ENCODE measurements at places on chromosomes 3 and 15. TPM values are rescaled to one million over a fixed set of nuclear protein-coding genes. Genes with fewer than 3 reads are reported as not detected.

DNA sequence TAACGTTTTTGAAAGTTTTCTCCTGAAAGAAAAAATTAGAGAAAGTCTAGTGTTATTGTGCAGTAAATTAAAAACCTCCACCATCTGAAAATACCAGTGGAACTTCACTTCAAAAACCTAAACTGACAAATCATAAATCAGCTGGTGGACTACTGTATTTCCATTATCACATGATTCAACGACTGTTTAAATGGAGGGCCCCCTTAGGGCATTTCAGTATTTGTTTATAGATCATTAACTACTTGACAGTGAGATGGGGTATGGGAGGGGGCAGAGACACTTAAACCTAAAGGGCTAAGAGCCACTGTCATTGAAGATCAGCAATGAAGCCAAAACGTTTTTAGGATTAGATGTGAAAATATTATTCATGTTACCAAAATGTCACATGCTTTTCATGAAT, 8.8 kb upstream of the C15orf61 start:
- H3K27ac ChIP-seq = no peak overlapping the region
- H3K4me3 ChIP-seq = no peak overlapping the region
- no peaks in the 10 kb centered on the region for H3K27me3 ChIP-seq
- H3K36me3 ChIP-seq = no peaks in the 10 kb centered on the region
- no peak for DNase-seq

DNA sequence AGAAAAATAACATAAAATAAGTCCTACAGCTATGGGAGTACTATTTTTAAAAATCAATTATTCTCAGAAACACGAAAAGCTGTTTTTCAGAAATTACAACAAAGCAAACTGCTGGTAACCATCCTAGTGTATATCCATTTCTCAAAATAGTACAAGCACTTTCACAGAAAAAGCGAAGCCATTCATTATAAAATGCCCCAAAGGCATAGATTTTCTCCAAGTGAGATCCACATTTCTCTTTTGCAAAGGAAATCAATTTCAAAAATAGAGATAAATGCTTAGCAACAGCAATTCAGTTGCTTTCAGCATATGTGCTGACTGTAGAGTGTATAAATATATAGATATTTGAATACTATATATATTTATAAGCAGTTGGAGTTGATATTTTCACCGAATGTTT, 1266.3 kb downstream of the SI start:
- H3K36me3 ChIP-seq = no peaks in the 10 kb centered on the region
- no peaks in the 10 kb centered on the region for H3K27me3 ChIP-seq
- H3K4me3 ChIP-seq = no peak overlapping the region
- no peak for DNase-seq

DNA sequence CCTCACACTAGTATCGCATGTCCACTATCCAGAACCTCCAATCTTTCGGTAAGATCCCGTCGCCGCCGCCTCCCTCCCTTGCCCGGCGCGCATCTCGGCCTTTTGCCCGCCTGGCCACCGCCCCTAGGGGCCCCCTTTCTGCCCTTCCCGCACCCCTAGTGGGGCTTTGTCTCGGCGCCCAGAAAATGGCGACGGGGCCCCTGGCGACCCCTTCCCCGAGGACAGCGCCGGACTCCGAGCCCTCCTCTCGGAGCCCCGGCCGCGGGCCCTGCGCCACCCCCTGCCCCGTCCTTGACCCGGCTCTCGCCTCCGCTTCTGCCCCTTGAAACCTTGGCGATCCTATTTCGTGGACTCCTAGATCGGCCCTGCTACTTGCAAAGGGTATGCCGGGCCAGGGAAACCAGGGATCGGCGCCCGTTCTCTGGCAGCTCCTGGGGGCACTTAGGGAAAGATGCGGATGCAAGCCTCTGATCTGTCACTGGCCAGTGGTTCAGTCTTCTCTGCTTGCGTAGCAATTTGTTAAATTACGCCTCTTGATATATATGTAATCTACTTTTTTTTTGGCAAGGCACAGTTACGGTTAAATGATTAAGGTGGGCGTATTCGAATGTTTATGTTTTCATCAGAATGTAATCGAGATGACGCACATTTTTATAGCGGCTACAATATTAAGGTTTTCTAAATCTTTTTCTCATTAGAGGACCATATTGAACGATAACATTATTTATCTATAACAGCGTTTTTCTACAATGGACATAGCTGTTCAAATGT, 603 bp downstream of the EIF1B start:
- H3K4me1 ChIP-seq = peaks cover 28% of the 10 kb centered on the region
- no peak for DNase-seq
- H3K36me3 ChIP-seq = peaks cover 38% of the 10 kb centered on the region

GRCh38 chr3:71672340-71672739, 52.9 kb downstream of the EIF4E3 start:
- no peak for DNase-seq
- no peaks in the 10 kb centered on the region for H3K4me1 ChIP-seq
- no peak overlapping the region for H3K27ac ChIP-seq
- peaks cover 11% of the 10 kb centered on the region for H3K36me3 ChIP-seq
- no peaks in the 10 kb centered on the region for H3K27me3 ChIP-seq
- H3K4me3 ChIP-seq = no peak overlapping the region

- H3K4me3 ChIP-seq = no peak overlapping the region
- H3K36me3 ChIP-seq = peaks cover 17% of the 10 kb centered on the region
- DNase-seq = no peak
- H3K4me1 ChIP-seq = peaks cover 43% of the 10 kb centered on the region
Measured at GRCh38 chr15:85492406-85492805, 112.0 kb downstream of the AKAP13 start.

DNA sequence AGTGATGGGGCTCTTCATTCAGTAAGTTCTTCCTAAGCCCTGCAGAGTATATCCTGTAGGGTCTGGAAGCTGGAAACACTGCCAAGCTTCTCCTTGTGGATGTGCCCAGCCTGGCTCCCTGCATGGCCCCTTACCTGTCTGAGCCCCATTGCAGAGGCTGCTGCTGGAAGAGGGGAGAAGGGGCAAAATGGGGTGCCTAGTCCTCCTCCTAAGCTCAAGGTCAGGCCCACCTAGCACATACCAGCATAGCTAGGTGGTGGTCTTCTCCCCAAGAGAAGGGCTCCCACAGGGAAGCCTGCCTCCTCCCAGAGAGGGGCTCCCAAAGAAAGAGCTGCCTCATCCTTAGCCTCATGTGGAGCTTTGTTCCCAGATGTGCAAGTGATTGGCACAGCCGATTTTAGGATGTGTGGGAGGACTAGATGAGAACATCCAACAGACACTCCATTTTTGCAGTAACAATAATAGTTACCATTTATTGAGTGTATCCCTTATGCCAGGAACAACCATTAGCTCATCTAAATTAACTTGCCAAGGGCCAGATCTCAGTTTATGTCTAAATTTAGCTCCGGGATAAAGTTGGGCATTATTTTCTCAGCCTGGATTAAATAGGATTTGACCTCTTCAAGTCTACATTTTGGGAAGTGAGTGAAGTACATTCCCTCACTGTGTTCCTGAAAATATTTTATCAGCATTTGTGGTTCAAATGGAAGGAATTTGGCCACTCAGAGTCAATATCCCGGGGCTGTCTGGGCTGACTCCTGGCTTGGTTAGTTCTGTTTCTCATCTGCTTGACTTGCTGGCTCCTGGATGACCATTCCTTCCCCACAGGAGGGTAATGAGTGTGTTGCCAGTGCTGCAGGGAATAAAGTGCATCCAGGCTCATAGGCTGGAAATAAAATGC, 291.1 kb upstream of the ROPN1 start:
- no peak overlapping the region for H3K4me3 ChIP-seq
- no peaks in the 10 kb centered on the region for H3K4me1 ChIP-seq
- no peaks in the 10 kb centered on the region for H3K36me3 ChIP-seq
- H3K27me3 ChIP-seq = peaks cover 16% of the 10 kb centered on the region
- no peak for DNase-seq
- H3K27ac ChIP-seq = no peak overlapping the region

DNA sequence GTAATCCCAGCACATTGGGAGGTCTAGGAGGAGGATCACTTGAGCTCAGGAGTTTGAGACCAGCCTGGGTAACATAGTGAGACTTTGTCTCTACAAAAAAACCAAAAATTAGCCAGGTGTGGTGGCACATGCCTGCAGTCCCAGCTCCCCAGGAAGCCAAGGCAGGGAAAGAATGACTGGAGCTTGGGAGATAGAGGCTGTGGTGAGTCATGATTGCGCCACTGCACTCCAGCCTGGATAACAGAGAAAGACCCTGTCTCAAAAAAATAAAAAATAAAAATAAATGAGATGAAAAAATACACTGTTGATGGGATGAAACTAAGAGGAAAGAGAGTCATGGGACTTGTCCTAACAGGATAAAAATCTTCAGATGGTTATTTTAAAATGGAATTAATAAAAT, 137.6 kb downstream of the IMPG2 start:
- H3K36me3 ChIP-seq = no peaks in the 10 kb centered on the region
- H3K4me3 ChIP-seq = no peak overlapping the region
- H3K27me3 ChIP-seq = no peaks in the 10 kb centered on the region
- DNase-seq = no peak
- no peaks in the 10 kb centered on the region for H3K4me1 ChIP-seq

DNA sequence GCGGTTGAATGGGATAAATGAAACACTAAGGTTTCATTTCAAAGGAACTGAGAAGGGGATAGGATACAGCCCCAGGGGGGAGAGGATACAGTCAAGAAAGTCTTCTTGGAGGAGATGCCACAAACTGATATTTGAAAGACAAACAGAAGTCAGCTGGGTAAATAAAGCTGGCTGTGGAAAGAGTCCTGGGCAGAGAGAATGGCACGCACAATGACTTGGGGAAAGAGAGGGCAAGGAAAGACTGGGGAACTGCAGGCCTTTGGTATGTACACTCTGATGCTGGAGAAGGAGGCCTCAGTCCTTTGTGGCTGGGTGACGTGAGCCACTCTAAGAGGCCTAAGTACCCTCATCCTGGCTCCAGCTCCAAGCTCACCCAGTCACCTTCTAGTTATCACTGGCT, 45.2 kb upstream of the LMCD1 start:
- H3K4me3 ChIP-seq = no peak overlapping the region
- H3K36me3 ChIP-seq = no peaks in the 10 kb centered on the region
- no peak for DNase-seq
- no peak overlapping the region for H3K27ac ChIP-seq
- H3K4me1 ChIP-seq = no peaks in the 10 kb centered on the region

GRCh38 chr15:62606376-62607113, 436.0 kb upstream of the TPM1 start:
- H3K4me1 ChIP-seq = no peaks in the 10 kb centered on the region
- H3K27ac ChIP-seq = no peak overlapping the region
- peaks cover 18% of the 10 kb centered on the region for H3K27me3 ChIP-seq
- no peak overlapping the region for H3K4me3 ChIP-seq
- H3K36me3 ChIP-seq = no peaks in the 10 kb centered on the region
- DNase-seq = no peak

DNA sequence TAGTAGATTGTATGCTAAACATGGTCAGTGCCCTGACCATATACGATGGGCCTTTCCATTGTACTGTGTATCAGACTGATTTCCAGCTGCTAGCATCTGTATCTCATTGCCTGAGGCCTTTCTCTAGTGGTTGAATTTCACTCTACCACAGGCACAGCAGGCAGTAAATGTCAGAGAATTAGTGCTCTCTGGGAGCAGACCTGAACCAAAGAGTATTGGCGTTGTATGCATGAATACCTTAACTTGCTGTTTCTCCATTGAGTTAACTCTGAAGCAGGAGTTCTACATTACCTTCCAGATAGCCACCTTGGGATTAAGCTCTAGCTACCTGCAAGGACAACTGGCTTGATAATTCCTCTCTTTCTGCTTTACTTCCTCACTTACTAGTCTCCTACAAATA, 439.2 kb upstream of the EPHA3 start:
- no peaks in the 10 kb centered on the region for H3K4me1 ChIP-seq
- H3K4me3 ChIP-seq = no peak overlapping the region
- DNase-seq = no peak
- no peaks in the 10 kb centered on the region for H3K27me3 ChIP-seq

DNA sequence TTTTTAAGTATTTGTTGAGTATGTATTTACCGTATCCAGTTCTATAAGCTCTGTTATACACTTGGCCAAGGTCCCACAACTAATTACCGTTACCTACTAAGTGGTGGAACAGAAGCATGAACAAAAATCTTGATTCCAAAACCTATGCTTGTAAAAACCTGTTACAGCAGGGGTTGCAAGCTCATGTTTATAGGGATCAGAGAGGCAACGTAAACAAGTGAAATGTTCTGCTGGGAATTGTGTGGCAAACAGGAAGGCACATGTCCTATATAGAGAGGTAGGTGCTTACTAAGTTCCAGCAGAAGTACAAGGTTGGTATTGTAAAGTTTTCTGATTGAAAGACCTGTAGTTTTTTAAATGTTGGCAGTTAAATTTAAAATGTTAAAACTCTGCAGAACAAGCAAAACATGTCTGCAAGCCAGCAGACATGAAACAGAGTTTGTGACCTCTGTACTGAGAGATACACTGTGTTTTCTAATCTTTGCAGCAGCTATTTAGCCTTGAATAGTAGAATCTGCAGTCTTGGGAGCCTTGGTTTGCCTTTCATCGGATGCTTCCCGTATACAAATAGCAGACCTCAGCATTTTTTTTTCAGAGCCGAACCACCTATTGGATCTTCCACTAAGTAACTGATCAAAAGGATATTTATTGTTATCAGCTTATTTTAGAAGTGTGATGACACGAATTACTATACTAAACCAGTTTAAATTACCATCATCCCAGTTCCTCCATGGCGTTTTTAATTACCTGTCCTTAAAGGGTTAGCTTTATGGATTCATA, 11.4 kb downstream of the IREB2 start:
- DNase-seq = no peak
- peaks cover 30% of the 10 kb centered on the region for H3K4me1 ChIP-seq
- H3K36me3 ChIP-seq = peaks cover 41% of the 10 kb centered on the region
- no peak overlapping the region for H3K4me3 ChIP-seq
- no peaks in the 10 kb centered on the region for H3K27me3 ChIP-seq

TRIM42 gene
- total RNA-seq = not detected

DNA sequence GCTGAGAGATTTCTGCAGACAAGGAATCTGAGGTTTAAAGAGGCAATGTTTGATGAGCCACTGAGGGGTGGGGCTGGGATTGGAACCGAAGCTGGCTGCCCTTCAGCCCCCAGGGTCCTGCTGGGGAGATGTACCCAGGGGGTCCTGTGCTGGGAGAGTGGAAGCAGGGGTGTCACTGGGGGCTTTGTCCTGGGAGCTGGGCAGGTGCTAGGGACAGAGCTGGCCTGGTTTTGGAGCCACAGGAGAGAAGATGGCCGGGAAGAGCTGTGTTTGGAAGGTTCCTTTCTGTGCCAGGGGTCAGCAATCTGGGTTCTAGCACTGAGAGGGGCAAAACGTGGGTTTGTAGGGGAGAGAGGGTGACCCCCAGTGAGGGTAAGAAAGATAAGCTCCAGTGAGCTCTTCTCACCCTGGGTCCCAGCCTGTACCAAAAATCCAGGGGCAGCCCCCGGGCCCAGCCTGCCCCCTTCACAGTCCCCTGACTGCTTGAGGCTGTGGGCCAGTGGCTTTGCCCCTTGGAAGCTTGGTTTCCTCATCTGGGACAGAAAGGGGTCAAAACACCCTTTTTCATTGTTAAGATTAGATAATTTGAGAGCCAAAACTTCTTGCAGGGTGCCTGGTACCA, 69.6 kb downstream of the SMAD3 start:
- H3K36me3 ChIP-seq = peaks cover 45% of the 10 kb centered on the region
- no peak for DNase-seq
- H3K27me3 ChIP-seq = no peaks in the 10 kb centered on the region
- peaks cover 93% of the 10 kb centered on the region for H3K4me1 ChIP-seq
- peak overlapping the region; percentile 73 for H3K4me3 ChIP-seq
